ENCODE measurements at places on chromosomes 6 and 20.

DNA sequence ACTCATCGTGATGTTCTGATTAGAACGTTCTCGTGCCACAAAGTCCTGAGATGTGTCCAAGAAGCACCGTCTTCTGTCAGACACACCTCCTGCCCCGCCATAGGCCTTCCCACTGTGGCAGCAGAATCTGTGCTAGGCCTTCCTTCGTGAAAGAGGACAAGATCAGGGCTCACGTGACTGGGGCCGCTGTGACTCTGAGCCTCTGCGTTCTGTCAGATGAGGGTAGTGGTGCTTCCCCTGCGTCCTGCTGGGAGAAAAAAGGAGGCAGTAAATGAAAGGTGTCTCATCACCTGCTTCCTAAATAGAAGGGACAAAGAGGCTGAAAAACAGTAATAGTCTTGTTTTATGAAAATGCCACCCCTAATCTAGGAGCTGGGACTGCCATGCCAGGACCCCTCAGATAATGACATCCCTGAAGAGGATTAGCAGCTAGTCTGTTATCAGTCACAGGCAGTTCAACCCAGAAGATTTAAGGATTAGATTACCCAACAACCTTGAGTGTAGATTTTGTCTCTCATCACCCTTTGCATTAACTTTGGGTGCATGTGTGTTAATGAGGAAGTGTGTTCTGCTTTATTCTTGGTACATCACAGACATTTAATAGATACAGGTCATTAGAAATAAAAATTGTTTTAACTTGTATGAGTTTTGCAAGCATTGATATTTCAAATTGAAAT is 4.1 kb downstream of the DNAJC5 start:
- no peak for DNase-seq

GRCh38 chr6:105902401-105903031 is 183.6 kb upstream of the PRDM1 start:
- no peak for DNase-seq

GRCh38 chr6:148345176-148345575 is 2.5 kb downstream of the SASH1 start:
- no peak for DNase-seq

- no peak for DNase-seq
These were observed 24.1 kb upstream of the PAX1 start for GRCh38 chr20:21681234-21681921.

DNA sequence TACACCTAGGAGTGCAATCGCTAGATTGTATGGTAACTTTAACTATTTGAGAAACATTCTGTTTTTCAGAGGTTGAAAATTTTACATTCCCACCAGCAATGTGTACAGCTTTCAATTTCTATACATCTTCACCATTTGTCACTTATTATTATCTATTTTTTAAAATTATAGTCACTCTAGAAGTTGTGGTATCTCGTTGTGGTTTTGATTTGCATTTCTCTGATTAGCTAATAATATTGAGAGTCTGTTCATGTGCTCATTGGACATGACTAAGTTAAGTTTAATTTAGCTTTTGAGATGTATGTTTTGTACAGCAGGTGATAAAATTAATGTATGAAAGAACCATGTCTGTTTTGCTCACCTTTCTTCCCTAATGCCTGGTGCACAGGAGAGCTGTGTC is 34.8 kb upstream of the PLCB1 start:
- no peak for DNase-seq

DNA sequence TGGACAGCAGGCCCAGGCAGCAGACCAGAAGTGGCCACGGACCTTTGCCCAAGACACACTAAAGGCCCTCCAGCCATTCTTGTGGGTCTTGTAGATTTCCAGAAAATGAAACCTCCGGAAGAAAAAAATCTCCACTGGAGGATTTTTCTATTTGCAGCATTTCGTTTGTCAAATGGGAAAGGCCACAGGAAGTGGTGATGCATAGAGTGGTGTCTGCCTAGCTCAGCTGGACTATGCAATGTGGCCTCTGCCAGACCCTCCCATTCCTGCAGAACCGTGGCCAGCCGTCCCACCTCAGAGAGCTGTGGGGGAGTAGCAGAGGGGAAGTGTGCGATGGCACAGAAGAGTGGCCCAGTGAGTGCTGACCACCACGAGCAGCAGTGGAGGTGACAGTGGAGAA is 24.0 kb upstream of the INSM1 start:
- no peak for DNase-seq

GRCh38 chr6:34229877-34230276 is 6.8 kb upstream of the HMGA1 start:
- DNase-seq, result no peak

- DNase-seq, result no peak
These were observed 39.2 kb downstream of the KCNK5 start for GRCh38 chr6:39189915-39190544.

GRCh38 chr6:10520468-10520867 is 683 bp upstream of the GCNT2 start:
- DNase-seq, result no peak

GRCh38 chr6:4341078-4341797 is 205.9 kb upstream of the ECI2 start:
- no peak for DNase-seq

- no peak for DNase-seq
These were observed 136.3 kb upstream of the ZNF184 start for GRCh38 chr6:27608916-27609883.

DNA sequence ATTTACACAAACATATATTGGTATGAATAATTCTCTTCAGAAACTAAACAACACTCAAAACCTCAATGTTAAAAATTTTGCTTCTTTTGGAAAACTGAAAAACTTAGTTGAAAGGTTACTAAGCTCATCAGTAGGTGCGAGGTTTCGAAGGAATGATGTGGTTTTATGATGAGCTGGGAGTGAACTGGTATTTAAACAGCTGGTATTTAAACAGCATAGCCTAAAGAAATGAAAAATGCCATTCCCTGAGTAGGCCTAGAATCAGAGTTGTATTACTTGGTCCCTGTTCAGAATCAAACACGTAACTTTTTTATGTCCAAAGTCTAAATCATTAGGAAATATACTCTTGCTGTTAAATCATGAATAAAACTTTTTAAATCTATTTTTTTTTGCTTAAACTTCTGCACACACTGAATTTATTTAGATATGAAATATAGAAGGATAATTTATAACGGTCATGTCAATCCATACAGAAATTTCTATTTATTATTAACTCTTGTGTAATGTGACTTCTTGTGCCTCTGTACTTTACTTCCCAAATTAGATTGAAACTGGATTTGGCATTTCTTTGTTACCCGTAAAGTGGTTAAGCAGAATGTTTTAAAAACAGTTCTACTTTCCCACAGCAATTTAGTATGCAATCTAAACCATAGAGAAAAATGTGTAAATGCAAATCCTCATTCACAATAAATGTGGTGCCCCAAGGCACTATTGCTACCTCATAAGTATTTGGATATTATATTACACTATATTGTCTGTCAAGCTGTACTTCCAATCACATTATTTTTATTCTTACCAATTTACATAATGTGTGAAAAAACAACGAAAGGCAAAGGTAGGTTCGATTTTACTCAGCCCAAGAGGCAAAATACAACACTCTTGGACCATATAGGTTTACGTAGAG is 124.1 kb downstream of the HS3ST5 start:
- DNase-seq, result no peak

DNA sequence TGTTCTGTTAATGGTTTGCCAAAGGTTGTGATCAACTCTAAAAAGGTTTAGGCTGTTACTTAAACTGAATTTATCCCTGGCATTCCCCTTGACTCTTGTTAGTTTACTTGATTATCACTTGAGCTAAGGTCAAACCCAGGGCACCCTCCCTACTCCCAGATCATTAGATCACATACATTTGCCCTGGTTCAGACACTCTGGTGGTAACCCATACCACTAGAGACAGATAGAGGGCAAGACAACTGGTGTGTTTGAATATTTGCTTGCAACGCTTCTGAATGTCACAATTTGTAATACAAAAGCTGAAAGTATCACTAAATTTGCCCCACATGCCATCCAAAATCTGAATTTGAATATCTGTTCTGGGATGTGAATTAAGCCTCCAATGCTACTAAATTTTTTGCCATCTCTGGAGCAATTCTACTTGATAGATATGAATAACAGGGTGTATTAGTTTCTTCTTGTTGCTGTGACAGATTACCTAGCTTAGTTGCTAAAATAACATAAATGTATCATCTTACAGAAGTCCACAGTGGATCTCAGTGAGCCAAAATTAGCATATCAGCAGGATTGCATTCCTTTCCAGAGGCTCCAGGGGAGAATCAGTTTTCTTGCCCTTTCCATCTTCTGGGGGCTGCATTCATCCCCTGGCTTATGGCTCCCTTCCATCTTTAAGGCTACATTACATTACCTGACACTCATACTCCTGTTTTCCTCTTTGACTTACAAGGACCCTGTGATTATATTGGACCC is 45.4 kb downstream of the FIG4 start:
- no peak for DNase-seq

- no peak for DNase-seq
These were observed 472.1 kb upstream of the MARCKS start for GRCh38 chr6:113385020-113385431.

DNA sequence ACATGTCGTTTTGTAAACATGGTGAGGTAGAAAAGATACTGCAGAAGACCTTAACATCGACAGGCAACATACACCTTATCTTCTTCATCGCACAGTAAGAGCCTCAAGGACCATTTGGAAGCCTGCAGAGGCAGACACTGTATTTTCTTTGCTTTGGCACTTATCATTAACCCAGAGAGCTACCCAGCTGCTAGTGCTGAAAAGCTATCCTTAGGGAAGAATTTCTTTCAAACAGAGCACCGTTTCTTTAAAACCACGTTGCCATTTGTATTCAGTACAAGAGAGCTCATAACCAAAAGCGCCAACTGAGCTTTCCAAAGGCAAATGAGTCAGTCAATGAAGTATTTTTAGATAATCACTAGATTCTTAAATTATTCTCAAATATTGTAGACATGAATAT is 306.6 kb downstream of the EPM2A start:
- DNase-seq, result no peak

DNA sequence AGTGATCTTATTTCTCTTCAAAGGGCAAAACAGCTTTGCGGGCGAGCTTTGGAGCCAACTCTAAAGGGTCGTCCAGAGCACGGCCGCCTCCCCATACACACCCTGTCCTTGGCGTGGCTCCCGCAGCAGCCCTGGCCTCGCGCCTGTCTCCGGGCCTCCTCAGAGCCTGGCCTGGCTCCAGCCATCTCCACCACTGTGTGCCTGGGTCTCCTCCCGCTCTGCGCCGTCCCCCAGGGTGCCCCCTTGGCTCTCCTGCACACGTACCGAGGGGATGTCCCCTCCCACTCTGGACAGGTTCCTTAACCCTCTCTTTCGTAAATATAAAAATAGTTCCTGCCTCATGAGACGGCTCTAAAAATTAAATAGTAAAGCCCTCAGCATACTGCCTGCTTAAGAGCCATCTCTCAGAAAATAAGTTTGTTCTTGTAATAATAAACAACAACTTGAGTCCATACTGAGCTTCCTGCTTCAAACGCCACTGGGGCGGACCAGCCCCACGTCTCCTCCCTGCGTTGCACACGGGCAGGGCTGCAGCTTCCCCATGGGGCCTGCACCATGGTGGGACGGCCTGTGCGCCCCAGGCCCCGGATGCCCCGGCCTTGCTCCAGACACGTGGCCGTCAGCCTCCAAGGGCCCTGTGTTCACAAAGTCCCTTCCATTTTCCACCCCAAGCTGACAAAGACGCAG is 226.2 kb downstream of the TTLL2 start:
- no peak for DNase-seq

GRCh38 chr6:139392794-139393193 is 18.3 kb upstream of the CITED2 start:
- no peak for DNase-seq

- DNase-seq, result no peak
These were observed 22.2 kb upstream of the CCN5 start for GRCh38 chr20:44692932-44693480.

DNA sequence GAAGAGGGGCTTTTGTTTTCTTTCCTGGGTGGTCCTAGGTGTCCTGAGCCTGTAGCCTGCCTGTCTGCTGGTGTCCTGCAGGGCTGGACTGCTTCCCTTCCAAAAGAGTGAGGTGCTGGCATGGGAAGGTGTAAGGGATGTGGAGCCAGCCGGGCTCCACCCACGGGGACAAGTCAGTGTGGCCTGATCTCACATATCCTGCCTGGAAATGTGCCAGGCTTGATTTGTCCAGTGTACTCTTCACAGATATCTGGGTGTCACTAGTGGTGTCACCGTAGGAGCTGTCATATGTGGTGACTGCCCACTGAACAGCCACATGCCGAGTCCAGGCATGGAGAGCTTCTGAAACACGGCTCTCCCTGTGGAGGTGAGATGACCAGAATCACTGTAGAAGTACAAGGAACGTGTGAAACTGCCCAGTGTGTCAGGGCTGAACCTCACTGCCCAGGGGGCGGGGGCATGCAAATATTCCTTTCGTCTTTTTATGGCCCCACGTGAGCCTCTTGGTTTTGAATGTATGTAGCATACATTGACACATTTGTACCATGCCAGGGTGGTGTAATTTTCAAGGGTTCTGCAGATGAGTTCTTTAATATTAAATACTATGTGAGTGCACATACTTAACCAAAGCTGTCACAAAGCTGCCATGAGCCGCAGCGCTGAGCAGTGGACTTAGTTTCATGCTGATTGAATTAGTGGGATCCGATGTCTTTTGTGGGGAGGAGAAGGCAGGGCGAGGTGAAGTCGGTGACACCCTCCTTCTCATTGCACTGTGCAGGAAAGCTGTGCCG is 55.8 kb downstream of the CDH4 start:
- DNase-seq, result no peak

Measured in activated CD8-positive, alpha-beta memory T cell treated with anti-CD3 and anti-CD28 coated beads for 48 hours (primary cell).